ENCODE measurements at places on chromosomes 7 and 10. TPM values are rescaled to one million over a fixed set of nuclear protein-coding genes. Genes with fewer than 3 reads are reported as not detected.

TES gene
- 91.9 TPM for total RNA-seq

SNCG gene
- total RNA-seq = 699 TPM

GRCh38 chr10:3036155-3037021 is 31.0 kb upstream of the PFKP start:
- DNase-seq = no peak

DNA sequence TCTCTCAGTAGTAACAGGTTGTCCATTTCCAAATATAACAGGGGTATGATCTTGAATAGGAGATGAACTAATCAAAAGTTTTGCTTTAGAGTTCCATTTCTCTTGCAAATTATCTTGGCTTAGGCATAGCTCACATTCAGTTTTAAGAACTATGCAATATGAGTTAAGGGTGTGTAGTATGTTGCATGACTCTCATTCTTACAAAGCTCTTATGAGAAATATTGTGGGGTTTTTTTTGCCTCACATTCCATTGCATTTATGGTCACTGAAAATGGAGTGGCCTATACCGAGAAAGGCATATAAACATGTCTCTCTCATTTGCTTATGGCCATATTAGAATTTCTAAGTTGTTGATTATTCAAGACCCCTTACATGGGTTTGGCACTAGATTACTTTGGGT is 48.5 kb upstream of the LAMB1 start:
- DNase-seq = no peak

GRCh38 chr10:131513445-131513844 is 201.9 kb upstream of the TCERG1L start:
- no peak for DNase-seq

GRCh38 chr7:42479816-42480633 is 243.0 kb upstream of the GLI3 start:
- no peak for DNase-seq

DNA sequence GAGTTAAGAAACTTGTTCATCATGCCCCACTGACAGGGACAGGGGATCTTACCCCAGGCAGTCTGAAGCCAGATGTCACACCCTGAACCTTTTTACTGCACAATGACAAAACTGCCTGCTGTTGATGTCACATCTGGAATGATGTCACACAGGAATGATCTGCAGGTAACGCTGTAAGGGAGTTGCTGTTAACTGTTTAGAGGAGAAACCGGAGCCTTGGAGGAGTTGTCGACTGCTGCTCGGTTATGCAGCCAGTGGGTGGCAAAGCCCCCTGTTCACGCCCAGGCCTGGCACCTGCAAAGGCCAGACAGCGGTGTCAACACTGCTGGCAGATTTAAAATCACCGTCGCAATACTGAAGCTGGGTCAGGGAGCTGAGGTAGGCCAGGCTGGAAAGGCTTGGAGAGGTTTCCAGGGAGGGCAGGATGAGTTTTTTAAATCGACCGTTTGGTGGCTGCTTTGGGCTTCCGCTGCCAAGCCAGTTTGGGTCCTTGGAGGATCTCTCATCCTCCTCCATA is 10.0 kb upstream of the SLIT1 start:
- no peak for DNase-seq

ENTPD1 gene
- total RNA-seq = not detected

CPA2 gene
- not detected for total RNA-seq

GRCh38 chr10:34156781-34157425 is 658.2 kb downstream of the PARD3 start:
- no peak for DNase-seq

CHAT gene
- total RNA-seq = not detected

NXPH1 gene
- not detected for total RNA-seq

DNA sequence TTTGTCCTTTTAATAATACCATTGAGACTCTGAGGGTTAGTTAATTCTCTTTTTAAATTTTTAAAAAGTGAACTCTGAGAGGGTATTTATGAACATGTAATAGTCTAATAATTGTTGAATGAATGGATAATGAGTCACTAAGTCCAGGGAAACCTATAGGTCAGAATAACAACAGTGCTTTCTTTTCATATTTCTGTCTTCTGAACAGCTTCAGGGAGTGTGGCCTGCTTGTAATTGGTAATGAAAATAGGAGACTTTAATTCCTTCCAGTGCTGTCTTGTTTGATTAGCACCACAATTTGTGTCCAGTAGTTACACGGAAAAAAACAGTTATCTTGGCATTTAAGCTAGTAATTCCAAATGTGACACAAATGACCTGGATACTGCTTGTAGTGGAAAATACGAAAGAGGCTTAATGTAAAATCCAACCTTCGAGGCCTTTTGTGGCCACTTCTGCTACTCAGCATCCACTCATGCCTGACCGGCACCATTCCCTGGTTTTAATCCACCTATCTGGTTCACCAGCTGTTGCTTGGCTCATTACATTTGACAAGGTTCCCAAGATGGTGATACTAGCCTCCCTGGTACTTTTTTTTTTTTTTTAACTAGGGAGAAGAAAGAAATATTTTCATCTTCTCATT is 149.3 kb upstream of the IMMP2L start:
- DNase-seq = no peak

CLDN4 gene
- 1,331 TPM for total RNA-seq

- DNase-seq = no peak
These were observed 103.9 kb downstream of the CUBN start for GRCh38 chr10:17025444-17026295.

GRCh38 chr7:36478745-36479144 is 89.1 kb downstream of the ANLN start:
- DNase-seq = no peak

DNA sequence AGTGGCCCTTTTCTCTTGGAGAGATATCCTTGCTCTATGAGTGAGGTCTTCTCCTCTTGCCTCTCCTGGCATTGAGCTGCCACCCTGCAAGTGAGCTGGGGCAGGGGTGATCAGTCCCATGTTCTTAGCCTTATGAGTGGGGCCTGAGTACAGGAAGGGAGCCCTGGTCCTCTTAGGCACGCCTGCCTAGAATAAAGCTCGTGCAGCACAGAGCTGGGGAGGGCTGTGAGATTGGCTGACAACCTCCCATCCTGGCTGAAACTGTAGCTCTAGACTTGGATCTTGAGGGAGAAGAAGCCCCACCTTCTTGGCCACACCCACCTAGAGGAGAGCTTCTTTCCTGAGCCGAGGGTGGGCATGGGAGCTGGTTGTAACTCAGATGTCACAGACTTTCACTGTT is 305.0 kb upstream of the ZNF32 start:
- no peak for DNase-seq

DNA sequence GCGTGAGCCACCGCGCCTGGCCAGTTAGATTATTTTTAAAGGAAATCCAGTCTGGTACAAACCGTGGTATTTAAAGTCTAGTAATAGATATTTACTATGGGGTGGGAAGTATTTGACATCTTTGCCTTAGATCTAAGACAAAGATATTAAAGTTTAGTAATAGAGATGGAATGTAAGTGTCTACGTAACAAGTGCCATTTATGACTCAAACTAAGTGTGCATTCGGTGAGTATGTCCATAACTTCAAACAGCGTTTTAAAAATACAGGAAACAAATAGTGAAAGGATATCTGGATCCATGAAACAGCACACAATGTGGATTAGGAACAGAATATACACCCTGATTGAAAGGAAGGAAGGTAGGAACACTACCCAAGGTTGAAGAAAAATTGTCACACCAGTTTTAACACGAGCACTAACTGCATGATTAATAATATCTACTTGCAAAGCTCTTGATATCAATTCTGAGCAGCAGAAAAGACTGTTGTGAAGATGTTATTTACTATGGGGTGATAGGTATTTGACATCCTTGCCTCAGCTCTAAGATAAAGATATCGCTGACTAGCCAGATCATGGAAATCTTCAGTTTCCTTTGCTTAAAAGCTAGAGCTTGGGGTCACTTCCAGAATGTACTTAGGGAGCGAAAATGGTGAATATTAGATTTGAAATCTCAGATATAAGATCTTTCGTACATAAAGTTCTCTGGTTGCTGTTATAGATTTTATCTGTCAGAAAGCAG is 48.7 kb downstream of the EPC1 start:
- DNase-seq = peak; percentile 29

DNA sequence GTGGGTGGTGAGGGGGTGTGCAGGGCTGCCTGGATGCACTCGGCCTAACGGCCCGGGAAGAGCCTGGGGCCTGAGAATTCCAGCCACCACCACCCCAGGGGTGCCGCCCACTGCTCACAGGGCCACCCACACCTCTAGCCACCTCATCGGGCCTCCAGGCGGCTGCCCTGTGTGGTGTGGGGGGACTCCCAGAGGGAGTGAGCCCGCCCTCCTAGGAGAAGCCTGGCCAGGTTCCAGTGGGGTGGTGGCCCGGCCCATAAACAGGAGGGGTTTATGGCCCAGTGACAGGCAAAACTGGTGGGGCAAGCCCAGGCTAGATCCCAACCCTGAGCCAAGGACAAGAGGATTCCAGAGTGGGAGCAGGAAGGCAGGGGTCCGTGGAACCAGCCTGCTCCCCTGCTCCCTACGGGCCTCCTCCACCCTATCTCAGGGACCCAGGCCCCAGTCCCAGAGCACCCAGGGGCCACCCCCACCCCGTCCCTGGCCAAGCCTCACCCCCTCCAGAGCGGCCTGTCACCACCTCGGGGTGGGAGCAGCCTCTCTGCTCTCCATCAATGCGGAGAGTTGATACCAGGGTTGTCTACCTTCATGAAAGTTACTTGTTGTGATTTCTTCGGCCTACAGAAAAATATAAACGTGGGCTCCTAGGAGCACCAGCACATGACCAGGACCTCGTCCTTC is 20.2 kb upstream of the PDGFA start:
- DNase-seq = peak; percentile 99

All from HT-29 (cell line).